ENCODE measurements at places on chromosomes 4 and X.

- no peak for DNase-seq
Measured at GRCh38 chr4:78653655-78654054, 102.1 kb downstream of the ANXA3 start.

DNA sequence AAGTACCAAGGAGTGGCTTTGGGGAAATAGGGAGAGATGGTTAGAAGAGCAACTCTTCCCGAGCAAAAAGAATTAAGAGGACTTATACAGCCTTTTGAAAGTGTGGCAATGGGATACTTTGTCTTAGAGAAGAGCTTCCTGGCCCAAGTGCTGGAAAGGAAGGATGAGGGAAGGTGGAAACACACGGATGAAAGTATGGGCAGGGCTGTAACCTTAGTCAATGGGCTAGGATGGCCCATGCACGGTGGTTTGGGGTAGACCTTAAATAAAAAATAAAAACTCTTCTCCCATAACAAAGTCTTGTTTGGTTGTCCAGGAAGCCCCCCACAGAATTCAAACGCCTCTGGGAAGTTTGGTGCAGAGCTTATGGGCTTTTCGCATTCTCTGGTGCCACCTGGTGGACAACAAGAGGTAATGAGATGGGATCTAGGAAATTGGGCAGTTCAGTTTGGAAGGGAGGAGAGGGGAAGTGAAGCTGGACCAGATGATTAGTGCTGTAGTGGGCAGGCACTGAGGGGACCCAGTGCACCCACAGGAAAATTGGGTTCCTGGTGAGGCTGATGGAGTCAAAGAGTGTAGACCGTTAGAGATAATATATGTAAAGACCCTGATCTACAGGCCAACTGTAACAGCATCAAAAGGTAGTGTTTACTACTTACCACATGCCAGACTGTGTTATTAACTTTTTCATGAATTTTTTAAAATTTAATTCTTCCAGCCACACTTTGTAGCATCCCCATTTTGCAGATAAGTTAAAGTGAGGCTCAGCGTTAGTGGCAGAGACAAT, 13.8 kb upstream of the ENOX2 start:
- peak; percentile 24 for DNase-seq

GRCh38 chrX:148649145-148649795, 148.9 kb downstream of the AFF2 start:
- no peak for DNase-seq

DNA sequence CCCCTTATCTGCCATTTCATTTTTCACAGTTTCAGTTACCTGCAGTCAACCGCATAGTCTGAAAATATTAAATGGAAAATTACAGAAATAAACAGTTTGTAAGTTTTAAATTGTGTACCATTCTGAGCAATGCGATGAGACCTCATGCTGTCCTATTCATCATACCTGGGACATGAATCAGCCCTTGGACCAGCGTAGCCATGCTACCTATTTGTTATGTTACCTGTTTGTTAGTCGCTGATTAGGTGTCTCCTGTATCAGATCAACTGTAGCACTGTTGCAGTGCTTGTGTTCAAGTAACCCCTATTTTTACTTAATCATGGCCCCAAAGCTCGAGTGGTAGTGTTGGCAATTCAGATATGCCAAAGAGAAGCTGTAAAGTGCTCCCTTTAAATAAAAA, 492.2 kb upstream of the AADAT start:
- no peak for DNase-seq

DNA sequence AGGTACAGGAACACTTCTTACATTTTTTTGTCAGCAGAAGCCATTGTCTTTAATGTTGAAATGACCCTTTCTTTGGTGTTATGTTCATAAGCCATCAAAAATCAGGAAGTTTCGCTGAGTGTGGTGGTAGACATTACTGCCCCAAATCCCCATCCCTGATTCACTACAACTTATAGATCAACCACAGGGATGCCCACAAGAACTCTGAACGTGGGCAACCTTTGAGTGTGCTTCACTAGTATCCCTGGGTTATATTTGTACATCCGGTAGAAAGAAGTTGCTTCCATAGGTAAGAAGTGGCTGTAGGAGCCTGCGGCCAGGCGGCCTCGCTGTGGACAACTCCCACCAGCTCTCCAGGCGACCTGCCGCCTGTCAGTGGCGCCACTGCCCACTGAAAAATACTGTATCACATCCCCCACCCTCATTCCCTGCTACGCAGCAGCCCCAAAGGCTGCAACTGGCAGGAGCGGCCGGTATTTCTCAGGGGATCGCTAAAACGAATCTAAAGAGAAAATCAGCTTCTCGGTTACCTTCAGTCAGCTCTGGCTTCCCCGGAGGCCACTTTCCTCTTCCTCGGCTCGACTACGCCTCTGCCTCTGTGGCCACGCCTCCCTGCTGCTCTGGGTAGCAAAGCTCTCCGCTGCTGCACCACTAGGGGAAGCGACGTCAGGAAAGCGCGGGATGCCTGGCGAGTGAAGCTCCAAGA, 13.9 kb upstream of the ETDC start:
- DNase-seq = peak; percentile 65

DNA sequence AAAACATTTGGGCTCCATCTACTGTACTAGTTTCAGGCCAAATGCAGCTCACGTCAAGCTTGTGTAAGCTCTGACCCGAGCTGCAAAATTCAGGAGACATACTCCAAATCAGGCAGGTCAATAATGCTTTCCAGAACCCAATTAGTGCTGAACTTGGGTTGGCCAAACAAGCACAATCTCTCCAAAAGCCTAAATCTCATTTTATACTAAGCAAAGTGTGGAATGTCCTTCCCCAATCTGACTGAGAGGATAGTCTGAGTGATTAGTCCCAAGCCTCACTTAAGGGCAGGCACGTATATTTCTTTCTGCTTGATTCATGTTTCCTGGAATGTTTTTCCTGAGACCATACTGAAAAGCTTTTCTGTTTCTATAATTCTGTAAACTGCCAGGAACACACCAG, 79.9 kb downstream of the NKX6-1 start:
- DNase-seq = no peak

DNA sequence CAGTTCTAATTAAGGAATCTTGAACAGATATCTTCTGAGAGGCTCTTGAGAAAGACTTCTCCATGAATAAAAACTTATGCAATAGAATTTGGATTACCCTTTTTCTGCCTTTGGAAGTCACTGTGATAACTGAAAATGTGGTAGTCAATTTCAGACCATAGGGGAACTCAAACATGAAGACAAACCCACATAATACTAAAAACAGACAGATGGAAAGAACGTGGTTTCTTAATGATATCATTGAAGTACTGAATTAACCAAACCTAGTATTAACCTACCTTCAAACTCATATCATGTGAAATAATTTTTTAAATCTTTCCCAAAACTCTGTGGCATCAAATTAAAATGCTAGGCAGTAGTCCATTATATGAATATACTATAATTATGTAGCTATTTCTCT, 153.5 kb downstream of the CAMK2D start:
- DNase-seq = no peak
